ENCODE measurements at places on chromosomes 4 and X. TPM values are rescaled to one million over a fixed set of nuclear protein-coding genes. Genes with fewer than 3 reads are reported as not detected.

Gene LANCL3
- polyA plus RNA-seq, result 0.33 TPM

Gene TEX13D
- not detected for polyA plus RNA-seq

DNA sequence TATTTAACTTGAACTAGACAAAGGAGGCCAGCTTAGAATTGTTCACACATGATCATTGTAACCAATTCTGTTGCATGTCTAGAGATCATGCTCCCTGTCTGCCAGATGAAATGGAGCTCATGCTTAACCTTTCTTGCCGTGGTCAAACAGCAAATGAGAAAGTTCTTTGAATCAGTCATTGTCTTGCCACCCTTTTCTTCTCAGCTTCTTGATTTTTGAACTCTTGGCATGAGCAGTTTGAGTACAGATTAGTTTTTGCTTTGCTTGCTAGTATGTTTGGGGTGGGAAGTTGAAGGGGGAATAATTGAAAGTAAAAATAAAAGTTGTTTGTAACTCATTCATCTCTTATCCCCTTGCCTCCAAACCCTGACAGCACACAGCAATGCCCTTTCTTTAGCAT, 4.7 kb downstream of the MTM1 start:
- no peak for DNase-seq

DNA sequence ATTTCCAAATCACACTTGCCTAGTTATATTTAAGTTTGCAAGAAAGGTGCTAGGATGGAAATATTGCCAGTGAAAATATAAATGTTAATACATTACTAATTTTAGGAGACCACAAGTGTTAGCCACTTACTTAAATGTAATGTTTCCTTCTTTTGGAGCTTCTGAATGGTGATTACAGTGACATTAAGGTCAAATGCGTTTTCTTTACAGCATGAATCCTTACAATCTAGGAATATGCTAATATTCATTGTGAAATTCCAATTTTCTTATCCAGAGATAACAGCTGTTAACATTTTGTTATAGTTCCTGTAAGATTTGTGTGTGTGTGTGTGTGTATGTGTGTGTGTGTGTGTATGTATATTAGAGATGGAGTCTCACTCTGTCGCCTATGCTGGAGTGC, 70.2 kb upstream of the NUDT6 start:
- no peak for DNase-seq

Gene CHM
- 14.5 TPM for polyA plus RNA-seq

GRCh38 chrX:130216320-130216719, 44.6 kb downstream of the RAB33A start:
- no peak for DNase-seq

DNA sequence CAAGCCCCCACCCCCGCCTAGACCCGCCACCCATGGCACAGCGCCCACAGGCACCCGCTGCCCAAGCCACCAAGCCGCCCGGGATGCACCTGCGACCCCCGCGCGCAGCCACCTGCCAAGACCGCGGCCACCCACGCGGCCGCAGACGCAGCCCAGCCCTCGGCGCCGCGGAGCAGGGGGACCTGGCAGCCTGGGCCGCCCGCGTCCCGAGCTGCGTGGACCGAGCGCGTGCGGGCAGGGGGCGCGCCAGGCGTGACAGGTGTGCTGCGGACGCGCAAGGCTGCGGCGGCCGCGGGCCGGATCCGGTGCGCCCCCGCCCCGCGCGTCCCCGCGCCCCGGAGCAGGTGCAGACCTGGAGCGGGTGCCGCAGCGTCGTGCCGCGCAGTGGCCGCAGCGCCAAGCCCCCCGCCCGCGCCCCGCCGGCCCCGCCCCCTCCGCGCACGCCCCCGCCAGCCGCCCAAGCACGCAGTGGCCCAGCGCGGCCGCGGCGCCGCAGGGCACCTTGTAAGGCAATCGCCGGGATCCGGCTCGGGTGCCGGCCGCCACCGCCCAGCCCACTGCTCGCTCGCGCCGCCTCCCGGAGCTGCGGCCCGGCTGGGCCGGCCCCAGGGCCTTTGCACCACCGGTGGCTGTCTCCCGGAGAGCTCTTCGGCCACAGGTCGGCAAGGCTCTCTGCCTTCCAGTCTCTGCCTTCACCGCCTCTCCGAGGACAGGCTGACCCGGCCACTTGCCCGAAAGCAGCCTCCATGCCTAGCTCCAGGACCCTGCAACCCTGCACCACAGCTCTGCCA, at the start of gene PNCK:
PNCK (minus strand) TSS at position 386 of the 791 bp plus-strand sequence. CDS start 737 bp downstream, outside the sequence.
- DNase-seq, result no peak

Gene RPS6KA6
- 8.2 TPM for polyA plus RNA-seq

GRCh38 chr4:125838202-125838601, 523.4 kb downstream of the FAT4 start:
- DNase-seq, result no peak

DNA sequence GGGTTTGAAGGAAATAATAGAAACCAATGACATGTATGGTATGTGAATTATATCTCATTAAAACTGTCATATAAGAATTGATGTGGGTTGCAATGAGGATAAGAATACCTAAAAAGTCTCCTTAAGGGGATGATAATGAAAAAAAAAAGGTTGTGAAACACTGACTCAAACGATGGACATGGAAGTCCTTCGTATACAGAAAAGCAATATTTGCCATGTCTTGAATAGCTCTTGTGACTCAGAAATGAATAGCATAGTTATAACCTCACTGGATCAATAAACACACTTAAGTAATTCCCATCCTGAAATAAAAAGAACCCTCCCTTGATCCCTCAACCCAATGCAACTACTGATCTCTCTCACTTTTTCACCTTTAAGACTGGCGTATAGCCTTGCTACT, 89.7 kb downstream of the OPHN1 start:
- DNase-seq, result no peak

Gene GLRA2
- 1.0 TPM for polyA plus RNA-seq

DNA sequence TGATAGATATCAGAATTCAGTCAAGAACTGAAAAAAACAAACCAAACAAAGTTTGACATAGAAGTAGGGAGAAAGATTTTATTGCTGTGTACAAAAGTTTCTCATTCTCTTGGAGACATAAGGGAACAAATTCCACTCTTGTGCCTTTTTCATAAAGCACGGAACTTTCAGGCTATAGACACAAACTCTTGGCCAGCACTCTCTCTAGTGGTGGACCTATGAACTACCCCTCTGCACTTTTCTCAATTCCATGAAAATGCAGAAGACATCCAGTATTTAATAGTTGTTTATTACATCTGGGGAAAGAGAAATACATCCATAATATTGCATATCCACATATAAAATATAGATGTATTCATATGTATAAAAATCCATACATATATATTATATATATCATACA, 291.6 kb upstream of the HS3ST1 start:
- peak; percentile 42 for DNase-seq

Gene SPIN3
- 21.0 TPM for polyA plus RNA-seq

- DNase-seq, result peak; percentile 74
These were observed 21.4 kb downstream of the SH3RF1 start for GRCh38 chr4:169249214-169249973.

GRCh38 chrX:101708163-101708562, 48.5 kb upstream of the ARMCX2 start:
- DNase-seq, result no peak

- DNase-seq, result peak; percentile 86
These were observed 4.5 kb upstream of the WDR1 start for GRCh38 chr4:10120943-10121567.

DNA sequence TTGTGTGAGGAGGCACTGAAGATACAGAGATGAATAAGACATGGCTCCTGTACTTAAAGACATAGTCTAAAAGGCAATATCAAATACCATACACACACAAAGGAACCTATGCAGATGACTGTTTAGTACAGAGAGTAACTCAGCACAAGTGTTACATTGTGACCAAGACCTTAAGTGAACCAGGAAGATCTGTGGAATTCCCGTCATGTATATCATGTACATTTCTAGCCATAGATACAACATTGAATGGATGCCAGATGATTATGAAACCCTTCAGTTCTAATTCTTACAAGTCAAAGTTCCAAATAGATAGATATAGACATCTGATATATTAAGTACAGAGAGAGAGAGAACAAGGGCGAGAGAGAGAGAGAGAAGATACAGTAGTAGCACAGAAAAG, 73.2 kb downstream of the PAK3 start:
- DNase-seq, result no peak

DNA sequence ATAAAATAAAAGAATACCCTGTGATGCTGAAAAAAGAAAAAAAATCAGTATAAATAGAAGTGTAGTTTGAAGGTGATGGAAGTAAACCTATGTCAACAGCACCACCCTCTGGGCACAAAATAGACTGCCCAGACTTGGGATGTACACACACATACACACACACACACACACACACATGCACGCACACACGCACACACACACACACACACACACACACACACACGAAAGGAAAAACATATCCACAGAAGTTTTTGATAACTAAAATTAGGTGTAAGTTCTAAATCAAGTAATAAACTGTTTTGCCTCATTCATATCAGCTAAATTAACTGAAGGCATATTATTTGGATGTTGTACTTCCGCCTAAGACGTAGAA, 40.5 kb downstream of the ANXA5 start:
- DNase-seq, result peak; percentile 55

GRCh38 chrX:21374994-21375707, 933 bp downstream of the CNKSR2 start:
- no peak for DNase-seq

GRCh38 chrX:132180929-132181328, 38.3 kb downstream of the RAP2C start:
- peak; percentile 21 for DNase-seq

DNA sequence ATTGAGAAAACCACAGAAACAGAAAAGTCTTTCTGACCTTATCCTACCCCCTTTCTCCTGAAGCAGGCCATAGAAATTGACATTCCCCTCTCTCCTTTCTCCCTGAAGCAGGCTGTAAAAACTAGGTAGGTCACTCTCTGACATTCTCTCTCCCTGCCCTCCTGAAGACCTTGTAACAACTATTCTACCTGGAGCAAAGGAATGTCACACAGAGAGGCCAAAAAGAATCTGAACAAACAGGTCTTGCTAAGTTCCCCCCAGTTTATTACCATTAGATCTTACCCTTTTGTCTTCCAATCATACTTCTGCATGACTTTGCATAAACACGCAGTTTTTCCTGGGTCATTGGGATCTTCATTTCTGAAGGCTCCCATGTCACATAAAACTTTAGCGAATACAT, 198.3 kb upstream of the GYPA start:
- DNase-seq, result no peak

Gene CCSER1
- polyA plus RNA-seq, result 9.5 TPM

DNA sequence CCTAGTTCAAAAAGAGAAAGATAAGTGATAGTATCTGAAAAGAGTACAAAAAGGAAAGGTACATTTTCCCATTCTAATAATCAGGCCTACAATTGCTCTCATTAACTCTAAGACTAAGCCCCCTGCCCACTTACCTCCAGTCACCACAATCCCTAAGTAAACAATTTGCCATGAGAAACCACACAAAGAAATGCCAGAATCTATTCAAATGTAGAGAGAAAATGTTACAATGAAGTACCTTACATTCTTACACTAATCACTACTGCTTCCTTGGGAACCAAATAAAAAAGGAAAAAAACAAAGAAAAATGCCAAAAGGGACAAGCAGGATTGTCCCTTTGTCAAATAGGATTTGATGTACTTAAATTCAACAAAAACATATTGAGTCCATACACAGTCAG, 188.2 kb upstream of the NRK start:
- DNase-seq, result no peak

Gene SH3D19
- polyA plus RNA-seq, result 68.5 TPM

DNA sequence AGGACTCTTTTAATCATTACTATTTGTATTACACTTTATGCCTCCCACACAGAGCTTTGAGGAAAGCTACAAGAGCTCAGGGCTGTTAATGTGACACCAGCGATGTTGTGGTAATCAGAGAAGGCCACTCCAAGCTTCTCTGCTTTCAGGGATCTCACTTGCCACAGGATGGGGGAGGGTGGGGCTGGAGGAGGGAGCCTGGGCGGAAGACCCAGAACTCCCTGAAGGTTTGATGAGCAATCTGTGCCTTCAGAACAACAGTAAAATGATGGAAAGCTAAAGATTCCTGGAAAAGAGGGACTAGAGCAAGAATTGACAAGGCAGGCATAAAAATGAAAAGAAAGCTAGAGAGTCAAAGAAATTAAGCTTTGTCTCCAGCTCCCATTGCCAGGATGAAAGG, 75.6 kb downstream of the MAML3 start:
- no peak for DNase-seq

Gene ADH7
- polyA plus RNA-seq, result not detected

Gene TNMD
- 1.2 TPM for polyA plus RNA-seq

Gene MTMR8
- 2.1 TPM for polyA plus RNA-seq

GRCh38 chr4:142917678-142918077, 71.6 kb upstream of the INPP4B start:
- DNase-seq, result no peak

DNA sequence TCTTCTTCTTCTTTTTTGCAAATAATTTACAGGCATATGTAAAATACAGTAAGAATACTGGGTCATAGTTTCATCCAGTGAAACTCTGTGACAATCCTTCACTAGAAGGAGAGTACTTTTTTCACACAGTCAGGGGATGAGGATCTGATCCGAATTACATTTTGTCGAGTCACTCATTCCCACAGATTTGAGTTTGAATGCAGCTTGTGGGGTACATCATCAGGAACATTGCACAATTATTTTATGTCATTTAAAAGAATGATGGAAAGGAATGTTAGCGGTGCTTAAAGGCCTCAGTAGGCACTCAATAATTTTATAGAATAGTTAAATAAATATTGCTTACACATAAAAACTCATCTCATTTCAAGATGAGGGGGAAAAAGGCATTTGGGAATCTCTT, 88.6 kb downstream of the CHRNA9 start:
- no peak for DNase-seq

- DNase-seq, result no peak
These were observed 53.4 kb downstream of the PPEF2 start for GRCh38 chr4:75848891-75849290.

- no peak for DNase-seq
These were observed 164.8 kb upstream of the RPS6KA3 start for GRCh38 chrX:20431486-20431885.

Gene GPR82
- polyA plus RNA-seq, result 1.4 TPM

DNA sequence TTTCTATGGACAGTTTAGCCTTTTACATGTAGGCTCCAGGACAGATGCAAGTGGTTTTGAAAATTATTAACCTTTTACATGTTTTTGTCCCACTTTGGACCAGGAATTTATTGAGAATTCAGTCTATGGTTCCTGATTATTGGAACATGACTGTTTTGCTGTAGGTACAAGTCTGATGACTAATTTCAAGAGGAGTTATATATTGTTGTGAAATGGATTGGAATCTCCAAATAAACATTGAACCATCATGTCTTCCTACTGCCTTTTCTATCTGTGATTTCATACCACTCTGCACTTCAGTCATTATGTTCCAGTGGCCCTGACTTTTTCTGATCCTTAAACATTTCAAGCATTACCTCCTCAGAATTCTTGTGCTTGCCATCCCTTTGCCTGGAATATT, 35.9 kb downstream of the TBC1D19 start:
- DNase-seq, result no peak

Gene ATP2B3
- 1.6 TPM for polyA plus RNA-seq

Gene TCP11X2
- polyA plus RNA-seq, result 0.25 TPM

- DNase-seq, result no peak
These were observed 4.2 kb downstream of the CENPVL3 start for GRCh38 chrX:51614353-51615012.

Gene NRK
- polyA plus RNA-seq, result 4.9 TPM

DNA sequence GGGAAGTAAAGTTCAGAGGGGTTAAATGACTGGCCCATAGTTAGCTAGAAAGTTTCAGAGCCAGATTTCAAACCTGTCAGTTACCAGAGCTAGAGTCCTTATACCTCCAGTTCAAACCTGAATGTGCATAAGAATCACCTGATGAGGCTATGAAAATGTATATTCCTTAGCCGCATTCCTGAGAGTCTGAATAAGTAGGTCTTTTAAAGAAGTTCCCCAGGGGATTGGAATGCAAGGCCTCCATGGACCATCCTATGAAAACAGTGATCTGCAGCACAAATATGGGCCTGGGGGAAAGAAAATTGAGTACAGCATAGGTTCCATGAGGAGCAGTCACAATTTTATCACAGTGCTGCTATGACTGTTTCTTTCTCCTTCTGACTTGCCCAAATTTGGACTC, 263.9 kb upstream of the CXorf66 start:
- DNase-seq, result no peak

Measured in large intestine (tissue), 12 donors.